ENCODE measurements at places on chromosomes 6 and 20.

DNA sequence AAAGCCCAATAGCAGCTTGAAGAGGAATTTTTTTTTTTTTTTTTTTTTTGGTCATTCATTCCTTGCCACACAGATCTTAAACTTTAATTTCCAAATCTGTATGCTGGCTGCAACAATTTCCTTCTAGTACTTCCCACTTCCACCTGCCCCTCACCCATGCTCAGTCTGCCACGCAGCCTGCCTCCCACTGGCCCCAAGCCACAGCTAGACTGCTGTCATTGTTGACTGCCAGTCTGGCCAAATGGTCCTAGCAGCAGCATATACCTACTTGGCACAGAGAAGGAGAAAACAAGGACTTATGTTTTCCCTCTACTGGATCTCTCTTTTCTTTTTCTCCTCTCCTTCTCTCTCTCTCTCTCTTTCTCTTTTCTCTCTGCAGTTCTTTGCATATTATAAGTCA is 118.3 kb upstream of the HEY2 start:
- no peak for DNase-seq

GRCh38 chr6:169798764-169799473 is 47.5 kb downstream of the ERMARD start:
- no peak for DNase-seq

DNA sequence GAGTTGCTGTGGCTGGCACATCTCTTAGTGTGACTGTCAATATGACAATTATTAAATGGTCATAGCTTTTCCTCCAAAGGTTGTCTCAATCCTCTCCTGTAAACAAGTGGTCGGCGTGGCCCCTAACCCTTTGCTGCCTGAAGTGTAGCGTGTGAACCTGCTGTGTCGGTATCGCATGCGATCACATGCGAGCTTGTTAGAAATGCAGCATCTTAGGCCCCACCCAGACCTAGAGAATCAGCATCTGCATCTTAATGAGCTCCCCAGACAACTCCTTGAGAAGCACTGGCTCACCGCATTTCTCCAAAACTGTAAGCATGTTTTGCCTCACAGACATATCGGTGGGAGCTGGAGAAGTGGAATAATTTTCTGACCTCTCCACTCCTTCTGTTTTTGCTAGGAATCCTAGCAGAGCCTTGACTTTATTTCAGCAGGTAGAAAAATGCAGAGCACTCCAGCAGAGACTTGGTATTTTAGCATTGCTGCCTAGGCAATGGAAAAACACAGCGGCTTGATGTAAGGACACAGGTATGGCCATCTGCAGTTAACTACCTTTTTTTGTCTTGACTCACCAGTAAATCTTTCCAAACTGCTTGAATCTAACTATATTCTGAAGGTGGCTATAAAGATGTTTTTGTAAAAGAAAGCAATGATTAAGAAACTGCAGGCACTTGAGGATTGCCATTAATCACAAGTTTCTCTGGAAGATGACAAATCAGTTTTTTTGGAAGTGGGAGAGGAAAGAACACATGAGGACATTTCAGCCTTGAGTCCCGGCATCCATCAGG is 67.6 kb downstream of the PSMG4 start:
- no peak for DNase-seq

- DNase-seq = no peak
Measured at GRCh38 chr20:46416421-46416820, 10.0 kb upstream of the ELMO2 start.

- no peak for DNase-seq
Measured at GRCh38 chr20:59636766-59637370, 32.5 kb downstream of the PHACTR3 start.

DNA sequence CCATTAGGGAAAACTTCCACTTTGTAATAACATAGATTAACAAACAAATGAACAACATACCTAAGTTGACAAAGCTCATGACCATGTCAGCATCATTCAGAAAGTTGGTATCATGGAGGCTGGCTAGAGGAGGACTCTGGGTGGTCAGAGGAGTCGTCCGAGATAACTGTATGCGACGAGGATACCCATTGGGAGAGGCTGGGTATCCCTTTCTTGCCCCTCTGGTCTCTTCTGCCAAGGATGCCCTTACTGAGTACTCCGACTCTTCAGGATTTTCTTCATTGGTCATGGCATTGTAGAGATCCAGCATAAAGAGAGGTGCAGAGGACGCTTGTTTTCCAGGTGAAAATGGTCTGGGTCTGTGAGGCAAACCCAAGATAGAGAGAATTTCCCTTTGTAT is 1.1 kb downstream of the BMP5 start:
- no peak for DNase-seq

GRCh38 chr6:151624071-151624470 is 130.3 kb downstream of the CCDC170 start:
- DNase-seq = no peak
